ENCODE measurements at places on chromosomes 16 and 17.
A peak's percentile ranks its signal among the peaks of the same experiment; 100 is the strongest.

GRCh38 chr17:79465681-79466025, 145.2 kb downstream of the RBFOX3 start:
- no peak for DNase-seq

- peak; percentile 25 for DNase-seq
These were observed 9.8 kb downstream of the SARM1 start for GRCh38 chr17:28381141-28381825.

DNA sequence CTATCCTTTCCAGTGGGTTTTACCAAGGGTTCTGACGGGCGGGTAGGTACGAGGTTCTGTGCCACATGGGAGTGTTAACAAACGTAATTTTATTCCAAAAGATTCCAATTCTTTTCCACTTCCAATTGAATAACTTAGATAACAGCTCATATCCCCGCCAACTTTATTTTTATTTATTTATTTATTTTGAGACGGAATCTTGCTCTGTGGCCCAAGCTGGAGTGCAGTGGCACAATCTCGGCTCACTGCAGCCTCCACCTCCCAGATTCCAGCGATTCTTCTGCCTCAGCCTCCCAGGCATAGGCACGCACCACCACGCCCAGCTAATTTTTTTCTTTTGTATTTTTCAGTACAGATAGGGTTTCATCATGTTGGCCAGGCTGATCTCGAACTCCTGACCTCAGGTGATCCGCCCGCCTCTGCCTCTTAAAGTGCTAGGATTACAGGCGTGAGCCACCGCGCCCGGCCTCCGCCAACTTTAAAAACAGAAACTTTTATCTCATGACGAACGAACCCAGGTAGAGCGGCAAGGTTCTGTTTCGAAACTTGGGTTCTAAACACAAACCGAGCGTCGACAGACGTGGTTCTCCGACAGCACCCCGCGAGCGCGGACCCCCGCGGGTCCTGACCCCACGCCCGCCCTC, 613 bp downstream of the ECI1 start:
- DNase-seq: peak; percentile 29

- peak; percentile 4 for DNase-seq
These were observed at the start of gene SLC13A5 for GRCh38 chr17:6713130-6713917. Gene SLC13A5, minus strand, starts transcription at chr17:6713369. Its CDS starts 36 bp downstream, at chr17:6713333.

- no peak for DNase-seq
These were observed 34.9 kb downstream of the GTF3C1 start for GRCh38 chr16:27514806-27515205.

- no peak for DNase-seq
These were observed 578.6 kb upstream of the CDH5 start for GRCh38 chr16:65787921-65788320.

DNA sequence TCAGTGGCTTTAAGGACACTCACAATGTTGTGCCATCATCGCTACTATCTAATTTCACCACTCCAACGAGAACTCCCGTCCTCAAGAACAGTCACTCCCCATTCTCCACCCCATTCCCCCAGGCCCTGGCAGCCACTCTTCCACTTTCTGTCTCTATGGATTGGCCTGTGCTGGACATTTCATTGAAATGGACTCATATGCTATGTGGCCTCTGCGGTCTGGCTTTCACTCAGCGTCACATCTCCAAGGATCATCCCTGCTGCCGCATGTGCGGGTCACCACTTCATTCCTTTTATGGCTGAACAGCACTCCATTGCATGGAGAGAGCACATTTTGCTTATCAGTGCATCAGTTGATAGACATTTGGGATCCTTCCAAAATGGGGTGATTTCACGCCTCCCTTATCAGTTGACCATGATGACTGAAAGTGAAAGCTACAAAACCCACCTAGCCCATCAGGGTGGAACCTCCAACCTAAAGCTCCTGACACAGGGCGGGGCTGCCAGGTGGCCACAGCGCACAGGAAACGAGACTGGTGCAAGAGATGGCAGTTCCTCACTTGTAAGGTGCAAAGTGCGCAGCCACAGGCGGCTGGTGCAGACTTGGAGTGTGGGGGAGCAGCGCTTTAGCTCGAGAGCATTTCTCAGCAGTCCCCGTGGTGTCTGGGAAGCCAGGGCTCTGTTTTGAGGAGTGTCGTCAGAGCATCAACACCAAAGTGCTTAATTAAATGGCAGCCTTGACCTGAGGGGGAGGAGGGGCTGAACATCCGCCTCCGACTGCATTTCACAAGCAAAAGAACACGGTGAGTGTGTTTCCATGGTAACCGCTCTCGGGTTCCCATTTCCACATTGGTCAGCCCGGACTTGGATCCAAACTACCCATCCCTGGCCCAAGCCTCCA, 23.8 kb downstream of the COTL1 start:
- DNase-seq: no peak

DNA sequence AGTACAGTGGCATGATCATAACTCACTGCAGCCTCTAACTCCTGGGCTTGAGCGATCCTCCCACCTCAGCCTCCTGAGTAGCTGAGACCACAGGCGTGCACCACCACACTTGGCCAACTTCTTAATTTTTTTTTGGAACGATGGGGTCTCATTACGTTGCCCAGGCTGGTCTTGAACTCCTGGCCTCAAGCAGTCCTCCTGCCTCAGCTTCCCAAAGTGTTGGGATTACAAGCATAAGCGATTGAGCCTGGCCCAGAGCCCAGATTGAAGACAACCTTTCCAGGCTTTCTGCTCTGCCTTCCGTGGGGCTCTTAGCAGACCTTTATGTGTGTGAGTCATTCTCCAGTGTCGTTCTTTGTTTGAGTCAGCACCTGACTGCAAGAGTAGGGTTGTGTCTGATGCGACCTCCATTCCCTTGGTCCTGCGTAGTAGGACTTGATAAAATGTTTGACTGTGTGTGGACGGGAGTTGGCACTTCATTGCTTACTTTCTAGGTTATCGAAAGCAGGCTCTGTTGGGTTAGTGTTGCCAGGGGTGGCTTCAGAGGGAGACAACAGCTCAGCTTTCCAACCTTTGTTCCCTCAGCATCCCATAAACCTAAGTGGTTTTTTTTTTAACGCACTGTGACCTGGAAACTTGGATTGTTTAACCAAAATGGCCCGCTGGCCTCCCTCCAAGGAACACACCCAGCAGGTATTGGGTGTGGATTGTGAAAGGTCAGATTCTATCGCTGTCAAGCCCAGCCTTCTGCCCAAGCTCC, 26.4 kb downstream of the EEF2K start:
- DNase-seq: peak; percentile 79

DNA sequence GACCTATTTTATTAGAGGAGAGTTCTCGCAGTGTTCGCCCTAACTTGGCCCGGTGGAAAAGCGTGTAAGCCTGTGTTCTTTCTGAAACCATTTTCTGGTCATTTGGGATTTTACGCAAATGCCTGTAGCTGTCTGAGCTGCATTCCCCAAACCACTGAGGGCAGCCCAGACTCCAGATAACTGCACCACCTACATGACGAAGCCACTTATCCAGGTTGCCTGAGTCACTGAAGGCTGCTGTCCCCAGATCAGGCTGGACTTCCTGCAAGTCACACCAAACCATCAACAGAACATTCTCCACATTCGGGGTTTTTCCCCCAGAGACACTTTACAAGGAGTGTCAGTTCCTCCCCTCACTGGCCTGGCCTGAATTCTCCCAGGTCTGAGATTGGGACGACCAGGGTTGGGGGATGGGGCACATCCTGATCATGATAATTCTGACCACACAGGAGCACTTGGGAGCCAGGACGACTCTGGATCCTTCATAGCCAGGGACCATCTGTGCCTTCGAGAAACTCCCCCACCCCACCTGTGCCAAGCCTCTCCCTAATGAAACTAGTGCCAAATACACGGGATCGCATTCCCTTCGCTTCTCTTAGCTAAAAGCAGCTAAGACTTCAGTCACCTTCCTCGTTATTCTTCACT, 2.3 kb downstream of the RPRML start:
- DNase-seq: no peak

DNA sequence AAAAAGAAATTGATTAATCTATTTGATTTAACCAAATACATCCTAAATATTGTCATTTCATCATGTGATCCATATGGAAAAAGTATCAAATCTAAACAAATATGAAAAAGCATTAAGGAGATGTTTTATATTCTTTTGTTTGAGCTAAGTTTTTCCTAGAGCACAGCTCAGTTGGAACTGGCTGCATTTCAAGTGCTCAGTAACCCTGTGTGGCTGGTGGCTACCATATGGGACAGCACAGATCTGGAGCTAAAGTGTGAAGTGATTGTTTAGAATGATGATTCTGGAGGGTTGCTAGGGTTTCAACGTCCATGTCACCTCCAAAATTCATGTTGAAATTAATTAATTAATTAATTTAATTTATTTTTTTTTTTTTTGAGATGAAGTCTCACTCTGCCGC, 137.5 kb downstream of the XYLT1 start:
- DNase-seq: no peak

DNA sequence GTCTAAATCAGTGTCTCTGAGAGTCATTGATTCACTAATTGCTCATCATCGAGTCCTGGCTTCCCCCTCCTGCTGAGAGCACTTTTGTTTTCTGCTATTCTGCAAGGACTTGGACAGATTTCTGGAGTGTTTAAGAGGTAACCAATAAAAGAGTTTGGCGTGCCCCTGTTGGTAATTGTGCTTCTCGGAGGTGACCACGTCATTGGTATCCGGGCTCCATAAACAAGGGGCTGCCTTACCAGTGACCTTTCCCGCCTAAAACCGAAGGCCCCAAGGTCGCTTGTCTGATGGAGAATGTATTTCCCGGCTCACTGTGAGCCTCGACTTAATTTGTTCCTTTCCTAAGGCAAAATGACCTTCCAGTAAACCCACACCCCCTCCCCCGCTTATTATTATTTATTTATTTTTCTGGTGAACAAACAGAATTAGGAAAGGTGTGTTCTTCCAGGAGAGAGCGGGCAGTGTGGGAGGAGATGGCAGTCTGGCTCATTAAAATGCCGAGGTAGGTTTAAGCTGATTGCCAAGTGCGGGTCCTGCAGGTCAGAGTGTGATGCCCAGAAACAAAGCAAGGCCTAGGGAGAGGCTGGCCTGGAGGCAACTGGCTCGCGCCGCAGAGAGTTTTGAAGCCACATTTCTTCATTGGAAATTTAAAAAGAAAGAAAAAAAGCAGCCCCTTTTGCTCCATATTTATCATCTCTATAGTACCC, 30.2 kb downstream of the MSI2 start:
- DNase-seq: no peak

DNA sequence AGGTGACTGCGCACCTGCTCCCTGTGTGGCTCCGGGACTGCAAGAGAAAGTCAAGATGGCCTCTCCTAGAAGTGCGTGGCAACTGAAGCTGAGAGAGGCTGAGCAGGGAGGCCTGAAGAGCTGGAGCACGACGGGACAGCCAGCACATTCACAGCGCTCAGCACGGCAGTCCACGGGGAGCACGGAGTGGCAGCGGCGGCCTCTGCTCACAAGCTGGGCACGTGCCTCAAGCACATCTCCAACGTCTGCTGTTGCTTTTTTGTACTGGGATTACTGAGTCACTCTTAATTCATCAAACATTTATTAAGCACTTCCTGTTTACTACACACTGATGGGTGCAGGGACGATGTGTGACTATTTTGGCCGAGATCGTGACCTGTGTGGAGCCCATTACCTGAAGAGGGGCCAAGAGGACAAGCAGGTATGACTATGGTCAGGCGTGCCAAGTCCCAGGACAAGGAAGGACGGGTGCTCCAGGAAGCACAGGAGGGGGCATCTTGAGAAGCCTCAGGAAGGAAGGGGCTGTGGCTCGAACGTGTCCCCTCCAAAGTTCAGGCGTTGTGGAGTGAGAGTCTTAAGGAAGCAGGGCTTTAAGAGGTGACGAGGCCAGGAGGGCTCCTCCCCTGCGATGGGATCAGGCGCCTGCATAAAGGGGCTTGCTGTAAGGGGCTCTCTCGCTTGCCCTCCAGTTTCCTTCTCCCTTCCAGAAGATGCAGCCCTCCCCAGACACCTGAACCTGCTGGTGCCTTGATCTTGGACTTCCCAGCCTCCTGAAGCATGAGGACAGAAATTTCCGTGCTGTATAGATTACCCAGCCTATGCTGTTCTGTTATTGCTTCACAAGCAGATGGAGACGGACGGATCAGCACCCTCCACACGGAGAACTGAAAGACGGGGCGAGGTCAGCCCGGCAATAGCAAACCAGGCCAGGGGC, 105.8 kb downstream of the ADCY9 start:
- no peak for DNase-seq

DNA sequence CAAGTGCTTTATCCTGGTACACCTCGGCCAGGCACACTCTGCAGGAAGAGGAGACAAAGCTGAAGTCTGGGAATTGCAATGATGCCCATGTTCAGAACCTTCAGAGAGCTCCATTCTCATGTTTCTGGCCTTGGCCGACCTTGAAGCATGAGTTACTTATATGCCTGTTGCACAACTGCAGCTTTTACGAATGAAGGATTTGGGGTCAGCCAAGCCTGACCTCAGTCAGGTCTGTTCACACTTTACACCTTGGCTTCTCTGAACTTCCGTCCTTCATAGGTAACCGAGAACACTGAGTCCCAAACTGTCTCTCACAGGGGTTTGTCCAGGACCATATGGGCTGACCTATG, 66.7 kb downstream of the GTF3C1 start:
- no peak for DNase-seq

- DNase-seq: peak; percentile 75
These were observed 25.0 kb downstream of the HOXB1 start for GRCh38 chr17:48505788-48506187.

GRCh38 chr17:81154961-81155360, 10.3 kb upstream of the PVALEF start:
- DNase-seq: no peak

GRCh38 chr16:80704751-80705505, 99.5 kb downstream of the CDYL2 start:
- no peak for DNase-seq

DNA sequence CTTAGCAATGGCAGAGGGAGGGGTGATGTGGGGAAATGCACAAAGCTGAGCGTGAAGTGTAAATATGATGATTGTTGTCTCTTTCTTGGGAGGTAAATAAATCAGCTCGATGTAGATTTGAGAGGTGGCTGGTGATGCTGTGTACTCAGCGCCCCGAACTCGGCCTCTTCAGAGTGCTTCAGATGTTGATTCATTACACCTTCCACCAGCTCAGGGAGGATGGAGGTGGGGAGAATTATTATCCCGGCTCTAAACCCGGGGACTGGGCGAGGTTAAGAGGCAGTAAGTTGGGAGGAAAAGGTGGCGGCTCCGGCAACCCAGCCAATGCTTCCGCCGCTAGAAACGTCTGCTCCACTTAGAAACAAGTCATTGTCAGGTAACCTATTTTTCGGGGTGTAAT, 86.5 kb downstream of the RPA1 start:
- DNase-seq: no peak

DNA sequence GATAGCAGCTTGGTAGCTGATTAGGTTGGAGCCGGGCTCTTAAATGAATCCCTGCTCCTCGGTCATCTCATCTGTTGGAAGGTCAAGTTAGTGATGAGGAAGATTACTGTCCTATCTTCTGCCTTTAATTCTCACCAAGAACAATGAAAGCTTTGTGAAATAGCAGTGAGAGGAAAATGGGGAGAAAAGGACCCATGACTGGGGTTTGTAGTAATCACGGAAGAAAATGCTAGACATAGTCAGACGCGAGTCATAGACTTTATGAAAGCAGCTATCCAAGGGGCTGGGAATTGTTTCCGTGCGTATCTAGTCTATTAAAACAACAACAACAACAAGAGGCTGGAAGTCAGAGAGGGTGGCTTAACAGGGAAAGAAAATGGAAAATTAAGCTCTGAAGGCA, 18.3 kb downstream of the PIK3R5 start:
- DNase-seq: no peak

- no peak for DNase-seq
These were observed 362.9 kb upstream of the SOX9 start for GRCh38 chr17:71757956-71758355.
